ENCODE measurements at places on chromosomes 4 and X. TPM values are rescaled to one million over a fixed set of nuclear protein-coding genes. Genes with fewer than 3 reads are reported as not detected.

GRCh38 chr4:3323071-3323481, 30.3 kb downstream of the RGS12 start:
- H3K4me3 ChIP-seq = no peak overlapping the region
- peaks cover 2% of the 10 kb centered on the region for H3K36me3 ChIP-seq
- H3K27ac ChIP-seq = no peak overlapping the region
- H3K4me1 ChIP-seq = no peaks in the 10 kb centered on the region
- DNase-seq = no peak

GRCh38 chrX:9878146-9878820, 88.9 kb upstream of the CLDN34 start:
- peaks cover 8% of the 10 kb centered on the region for H3K27me3 ChIP-seq
- no peak overlapping the region for H3K4me3 ChIP-seq
- DNase-seq = no peak
- peaks cover 2% of the 10 kb centered on the region for H3K4me1 ChIP-seq
- no peak overlapping the region for H3K27ac ChIP-seq
- no peaks in the 10 kb centered on the region for H3K36me3 ChIP-seq

DNA sequence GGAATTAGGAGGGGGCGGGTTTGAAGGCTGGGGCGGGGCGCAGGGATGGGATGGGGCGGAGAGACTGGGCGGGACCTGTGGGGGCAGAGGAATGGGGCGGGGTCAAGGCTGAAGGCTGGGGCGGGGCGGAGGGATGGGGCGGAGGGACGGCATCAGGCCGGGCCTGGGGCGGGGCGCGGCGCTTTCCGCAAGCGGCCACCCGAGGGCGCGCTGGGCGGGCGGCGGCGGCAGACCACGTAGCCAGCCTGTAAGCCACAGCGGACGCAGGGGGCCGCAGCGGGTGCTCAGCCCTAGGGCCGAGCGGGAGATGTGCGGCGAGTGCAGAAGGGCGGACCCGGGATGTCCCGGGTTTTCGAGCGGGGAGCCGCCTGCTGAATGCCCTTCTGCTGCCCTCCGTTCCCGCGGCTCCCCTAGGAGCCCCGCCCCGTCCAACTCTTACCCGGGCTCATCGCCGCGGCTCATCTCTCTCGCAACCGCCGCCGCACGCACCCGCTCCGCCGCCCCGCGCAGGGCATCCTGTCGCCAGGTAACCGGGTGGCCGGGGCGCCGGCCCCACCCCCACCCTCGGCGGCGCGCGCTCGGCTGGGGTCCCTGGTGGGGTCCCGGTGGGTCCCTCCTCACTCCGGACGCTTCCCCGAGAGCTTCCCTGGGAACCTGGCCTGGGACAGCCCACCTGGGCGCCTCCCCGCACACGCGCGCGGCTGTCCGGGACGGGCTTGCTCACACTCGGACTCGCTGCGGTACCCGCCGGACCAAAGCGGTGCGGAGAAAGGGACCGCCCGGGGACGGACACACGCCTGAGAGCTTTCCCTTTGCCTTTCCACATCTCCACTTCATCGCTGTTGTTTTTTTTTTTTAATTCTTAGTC, at the start of gene CCDC110:
Gene CCDC110, minus strand, starts transcription at position 499 of the 868 bp plus-strand sequence. Its CDS starts 50 bp downstream, at position 449.
- H3K27me3 ChIP-seq = peaks cover 56% of the 10 kb centered on the region
- no peaks in the 10 kb centered on the region for H3K36me3 ChIP-seq
- peak within 1 kb of the TSS; percentile 95 for H3K4me3 ChIP-seq
- peak within 1 kb of the TSS; percentile 69 for H3K27ac ChIP-seq
- DNase-seq = peak; percentile 92
- peaks cover 7% of the 10 kb centered on the region for H3K4me1 ChIP-seq

GRCh38 chr4:131006388-131006787, 1910.4 kb downstream of the C4orf33 start:
- no peak for DNase-seq
- no peak overlapping the region for H3K27ac ChIP-seq
- no peaks in the 10 kb centered on the region for H3K27me3 ChIP-seq
- H3K4me3 ChIP-seq = no peak overlapping the region
- no peaks in the 10 kb centered on the region for H3K36me3 ChIP-seq
- H3K4me1 ChIP-seq = no peaks in the 10 kb centered on the region

DNA sequence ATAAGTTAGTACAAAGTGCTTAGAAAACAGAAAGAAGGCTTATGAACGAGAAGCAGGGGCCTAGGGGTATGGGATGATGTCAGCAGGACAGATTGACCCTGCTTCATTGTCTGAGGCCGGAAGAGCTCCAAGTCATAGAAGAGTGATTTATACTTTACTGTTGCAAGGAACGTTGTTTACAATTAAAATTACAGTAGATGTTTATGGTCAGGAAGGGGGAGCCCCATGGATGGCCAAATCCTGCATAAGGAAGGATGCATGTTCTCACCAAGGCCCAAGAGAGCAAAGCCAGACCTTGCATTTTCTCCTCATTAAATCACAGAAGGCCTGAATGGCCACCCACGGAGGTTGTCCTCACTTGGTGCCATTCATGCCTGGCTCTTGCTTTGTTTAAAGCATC, 115.3 kb downstream of the LDB2 start:
- no peaks in the 10 kb centered on the region for H3K4me1 ChIP-seq
- H3K4me3 ChIP-seq = no peak overlapping the region
- peaks cover 4% of the 10 kb centered on the region for H3K27me3 ChIP-seq

DNA sequence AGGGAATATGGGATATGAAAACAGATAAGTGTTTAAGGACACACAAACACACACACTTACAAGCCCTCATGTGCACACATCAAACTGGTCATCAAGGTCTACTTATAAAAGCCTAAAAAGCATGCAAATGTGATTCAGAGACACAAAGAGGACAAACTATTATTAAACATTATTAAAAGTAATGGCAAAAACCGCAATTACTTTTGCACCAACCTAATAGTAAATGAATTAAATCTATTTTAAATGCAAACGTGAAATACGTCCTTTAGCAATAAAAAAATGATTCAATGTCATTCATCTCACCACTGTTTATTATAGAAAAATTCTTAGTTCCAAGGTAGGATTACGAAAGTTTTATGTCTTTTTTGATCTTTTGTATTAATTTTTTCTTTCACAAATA, 91.1 kb upstream of the ARMCX2 start:
- no peaks in the 10 kb centered on the region for H3K36me3 ChIP-seq
- no peak overlapping the region for H3K27ac ChIP-seq
- H3K27me3 ChIP-seq = peaks cover 10% of the 10 kb centered on the region

DNA sequence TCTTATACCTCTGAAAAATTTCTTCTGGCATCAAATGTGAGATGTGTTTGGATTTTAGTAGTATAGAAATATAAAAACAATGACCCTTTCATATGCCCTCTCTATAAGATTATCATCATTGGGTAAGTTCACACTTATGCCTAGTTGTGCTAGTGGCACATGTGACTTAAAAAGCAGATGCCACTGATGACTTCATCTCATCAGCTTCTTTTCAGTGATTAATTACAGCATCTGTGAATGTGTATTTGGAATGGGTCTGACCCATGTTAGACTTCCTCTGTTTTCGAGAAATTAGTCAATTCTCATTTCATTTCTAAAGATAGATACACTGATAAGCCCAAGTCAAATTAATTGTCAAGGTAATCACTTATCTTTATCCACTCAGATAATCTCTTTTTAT, 698.7 kb downstream of the GABRG1 start:
- no peaks in the 10 kb centered on the region for H3K27me3 ChIP-seq
- H3K4me1 ChIP-seq = no peaks in the 10 kb centered on the region
- H3K4me3 ChIP-seq = no peak overlapping the region
- no peak for DNase-seq
- H3K27ac ChIP-seq = no peak overlapping the region
- H3K36me3 ChIP-seq = no peaks in the 10 kb centered on the region

- DNase-seq = no peak
- no peak overlapping the region for H3K27ac ChIP-seq
- H3K27me3 ChIP-seq = no peaks in the 10 kb centered on the region
- H3K4me1 ChIP-seq = no peaks in the 10 kb centered on the region
- no peaks in the 10 kb centered on the region for H3K36me3 ChIP-seq
Measured at GRCh38 chr4:60780874-60781273, 419.3 kb upstream of the ADGRL3 start.

- no peak overlapping the region for H3K27ac ChIP-seq
- H3K27me3 ChIP-seq = peaks cover 66% of the 10 kb centered on the region
- H3K4me3 ChIP-seq = peak overlapping the region; percentile 61
- H3K4me1 ChIP-seq = peaks cover 6% of the 10 kb centered on the region
- no peak for DNase-seq
Measured at GRCh38 chr4:94758700-94759399, 1.1 kb downstream of the BMPR1B start.

Gene FRG2
- not detected for total RNA-seq

Gene TCEAL5
- not detected for total RNA-seq

Gene SPP1
- total RNA-seq = 19.4 TPM

Gene NAP1L3
- total RNA-seq = 2.1 TPM

Gene ARSD
- 3.6 TPM for total RNA-seq

Gene HGFAC
- total RNA-seq = not detected

All from activated naive CD8-positive, alpha-beta T cell treated with anti-CD3 and anti-CD28 coated beads, Interleukin-2, amount 10 ng/mL, durations not matched to agents 7 days and 5 days (primary cell).